NAMALWA (cell line): ENCODE measurements at places on chromosomes 1 and 21.

GRCh38 chr1:30600258-30600657 lies 123.1 kb downstream of the MATN1 start:
- DNase-seq: no peak

GRCh38 chr1:25804964-25805862 lies 5.2 kb downstream of the SELENON start:
- DNase-seq: no peak

DNA sequence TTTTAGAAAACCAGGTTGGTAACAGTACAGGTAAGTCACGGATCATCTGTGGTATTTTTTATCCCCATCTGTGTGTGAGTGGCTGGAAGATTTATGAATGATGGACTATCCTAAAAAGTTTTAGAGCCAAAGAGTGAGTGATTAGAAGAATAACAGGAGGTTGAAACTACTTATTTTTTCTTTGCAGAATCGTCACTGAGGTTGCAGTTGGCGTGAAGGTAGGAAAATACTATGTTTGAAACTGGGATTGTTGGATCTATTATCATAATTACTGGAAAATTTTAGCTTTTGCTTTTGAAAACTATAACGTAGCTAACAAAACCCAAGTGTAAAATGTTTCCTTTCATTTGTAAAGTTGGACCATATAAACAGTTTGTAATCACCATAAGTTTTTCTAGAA lies 1.8 kb downstream of the PTBP2 start:
- peak; percentile 22 for DNase-seq

DNA sequence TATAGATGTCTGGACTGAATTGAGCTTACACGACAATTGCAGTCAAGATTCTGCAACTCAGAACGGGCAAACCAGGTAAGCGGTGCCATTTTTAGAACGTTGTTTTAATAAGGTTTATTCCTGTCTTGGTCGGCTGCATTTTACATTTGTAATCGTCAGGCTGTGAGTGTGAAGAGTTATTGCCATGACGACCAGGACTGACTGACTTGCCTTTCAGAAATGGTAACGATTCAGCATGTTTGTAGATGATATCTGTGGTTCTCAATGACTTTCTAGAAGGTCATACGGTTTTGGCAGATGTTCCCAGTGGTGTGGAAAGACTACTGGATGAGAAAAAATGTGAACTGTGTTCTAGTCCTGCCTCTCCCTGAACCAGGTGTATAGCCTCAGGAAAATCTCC lies 271.3 kb upstream of the B3GALT2 start:
- no peak for DNase-seq

DNA sequence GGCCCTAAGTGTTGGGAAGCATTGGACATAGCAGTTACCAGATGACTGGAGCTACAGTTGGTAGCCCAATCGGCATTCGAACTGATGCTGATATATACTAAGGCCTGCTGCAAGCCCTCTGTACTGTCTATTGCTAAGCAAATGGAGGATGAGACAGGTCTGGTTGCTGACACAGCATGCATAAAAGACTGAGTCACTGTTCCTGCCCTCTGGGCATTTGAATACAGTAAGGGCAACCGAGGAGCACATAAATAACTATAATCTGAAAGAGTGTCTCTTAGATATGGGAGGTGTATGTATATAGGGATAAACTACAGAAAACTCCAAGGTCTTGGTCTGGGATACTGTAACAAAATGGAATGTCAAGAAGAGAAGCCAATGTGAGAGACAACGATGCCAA lies 16.8 kb upstream of the MARK1 start:
- no peak for DNase-seq

DNA sequence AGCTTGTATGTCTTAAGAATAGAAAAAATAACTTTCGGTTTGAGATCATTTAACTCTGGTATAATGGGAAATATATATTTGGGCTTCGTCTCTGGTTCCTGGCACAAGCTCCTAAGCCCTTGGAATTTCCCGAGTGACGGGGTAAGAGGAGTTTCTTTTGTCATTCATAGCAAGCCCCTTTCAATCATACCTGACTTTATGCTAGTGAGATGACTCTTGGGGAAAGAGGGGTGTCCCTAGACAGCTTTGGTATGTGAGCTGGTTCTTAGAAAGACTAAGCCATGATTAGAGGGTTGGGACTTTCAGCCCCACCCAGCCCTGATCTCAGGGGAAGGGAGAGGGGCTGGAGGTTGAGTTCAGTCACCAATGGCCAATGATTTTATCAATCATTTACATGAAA lies 13.9 kb upstream of the MTARC1 start:
- no peak for DNase-seq

DNA sequence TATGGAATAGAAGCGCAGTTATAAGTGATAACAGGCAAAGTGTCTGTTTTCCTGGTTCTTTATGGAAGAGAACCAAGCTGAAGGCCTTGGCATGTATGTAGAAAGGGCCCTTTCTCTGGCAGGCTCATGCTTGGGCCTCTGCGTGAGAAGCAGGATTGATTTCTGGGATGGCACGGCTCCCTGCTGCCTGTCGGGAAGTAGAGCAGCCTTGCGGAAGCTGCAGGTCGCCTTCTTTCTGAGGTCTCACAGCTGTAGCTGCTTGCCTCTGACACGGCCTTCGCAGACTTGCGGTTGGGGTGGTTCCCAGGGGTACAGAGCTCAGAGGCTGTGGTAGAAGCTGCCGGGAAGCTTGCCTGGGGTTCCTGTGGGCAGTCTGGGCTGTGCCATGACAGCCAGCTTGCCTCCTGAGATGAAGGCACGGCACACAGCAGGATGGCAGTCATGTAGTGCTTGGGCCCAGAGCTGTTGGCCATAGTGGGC lies 39.4 kb downstream of the TRAPPC10 start:
- DNase-seq: no peak

GRCh38 chr1:6497215-6497866 lies 5.9 kb upstream of the PLEKHG5 start:
- DNase-seq: peak; percentile 61

- DNase-seq: peak; percentile 34
Measured at GRCh38 chr1:35369922-35370671, 101.6 kb downstream of the ZMYM4 start.

- no peak for DNase-seq
Measured at GRCh38 chr1:219405531-219406331, 207.2 kb downstream of the ZC3H11B start.
